Heart left ventricle (tissue), 16 donors: ENCODE measurements at places on chromosomes 1 and 21.

DNA sequence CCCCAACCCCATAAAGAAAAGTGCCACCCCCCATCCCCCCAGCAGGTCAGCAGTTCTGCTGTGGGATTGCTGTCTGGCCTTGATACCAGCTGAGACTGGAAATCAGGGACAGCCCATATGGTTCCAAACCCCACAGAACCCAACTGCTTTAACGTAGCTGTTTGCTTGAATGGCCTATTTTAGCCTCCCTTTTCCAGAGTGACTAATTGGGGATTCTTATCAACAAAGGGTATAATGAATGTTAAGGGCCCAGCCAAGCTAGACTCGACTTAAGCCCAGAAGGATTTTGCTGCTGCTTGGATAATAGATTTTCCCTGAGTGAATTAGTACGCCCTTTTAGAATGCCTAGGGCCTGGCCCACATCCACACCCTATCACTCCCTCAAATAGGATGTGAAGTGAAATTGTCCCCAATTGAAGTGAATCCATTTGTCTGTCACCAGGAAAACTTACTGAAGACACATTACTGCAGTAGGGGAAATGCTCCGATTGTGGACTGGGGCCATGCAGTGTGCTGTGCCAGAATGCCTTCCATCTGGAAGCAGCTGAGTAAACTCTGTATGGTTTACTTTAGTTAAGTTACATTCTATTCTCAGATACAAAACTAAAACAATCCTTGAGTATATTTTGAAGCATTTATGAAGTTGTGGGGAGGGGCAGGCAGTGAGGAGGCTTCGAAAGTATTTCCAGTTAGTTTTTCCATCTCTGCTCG, 156.9 kb downstream of the DHRS3 start:
- peak; percentile 70 for DNase-seq

GRCh38 chr21:46151989-46152926, 3.1 kb downstream of the FTCD start:
- peak; percentile 22 for DNase-seq

GRCh38 chr1:209767706-209768105, 11.9 kb downstream of the TRAF3IP3 start:
- no peak for DNase-seq

DNA sequence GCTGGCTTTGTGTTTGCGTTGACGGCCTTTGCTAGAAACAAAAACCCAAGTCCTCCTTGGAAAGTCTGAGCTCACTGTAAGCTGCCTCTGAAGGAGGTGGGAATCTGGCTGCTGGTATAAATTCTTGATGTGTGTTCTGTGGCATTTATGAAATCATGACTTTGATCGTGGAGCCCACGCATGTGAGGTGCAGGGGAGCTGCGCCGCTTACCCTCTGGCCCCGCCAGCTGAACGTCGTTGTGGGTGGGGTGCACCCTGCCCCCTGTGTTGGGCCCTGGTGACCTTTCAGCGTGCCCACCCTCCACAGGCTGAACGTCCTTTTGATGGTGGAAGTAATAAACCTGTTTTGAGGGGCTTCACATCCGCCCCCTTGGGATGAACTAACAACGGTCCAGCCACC, 21.2 kb upstream of the DIP2A start:
- DNase-seq, result no peak

DNA sequence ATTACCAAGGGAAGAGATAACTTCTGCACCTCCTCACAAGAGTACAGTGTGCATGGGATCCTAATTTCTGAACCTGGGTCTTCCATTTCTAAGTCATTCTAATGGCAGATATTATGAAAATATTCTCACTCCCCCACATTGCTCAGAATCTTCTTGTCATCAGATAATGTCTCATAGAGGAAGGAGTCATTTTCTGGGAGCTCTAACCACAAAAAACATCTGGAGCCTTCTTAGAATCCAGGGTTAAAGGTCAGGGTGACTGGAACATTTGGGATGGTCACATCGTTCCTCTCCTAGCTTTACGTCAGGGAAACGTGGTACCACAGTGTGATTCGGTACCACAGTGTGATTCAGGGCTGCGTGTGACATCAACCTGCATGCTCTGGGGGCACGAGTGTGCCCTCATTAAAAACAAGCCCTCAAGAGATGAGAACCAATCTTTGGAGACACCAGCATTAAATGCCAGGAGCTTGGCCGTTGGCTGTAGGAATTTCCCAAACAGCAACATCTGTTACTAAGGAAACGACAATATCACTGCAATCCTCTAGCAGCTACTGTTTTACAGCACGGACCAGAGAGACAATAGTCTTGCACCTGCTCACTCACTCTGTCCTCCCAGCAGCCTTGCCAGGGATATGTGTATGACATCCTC, 179.1 kb downstream of the PSMG1 start:
- no peak for DNase-seq
